Inflammatory macrophage treated with lipopolysaccharide for 4 hours (primary cell): ENCODE measurements at places on chromosomes 13 and 19.

GRCh38 chr19:13463296-13463695 lies 43.0 kb downstream of the CACNA1A start:
- DNase-seq = no peak

DNA sequence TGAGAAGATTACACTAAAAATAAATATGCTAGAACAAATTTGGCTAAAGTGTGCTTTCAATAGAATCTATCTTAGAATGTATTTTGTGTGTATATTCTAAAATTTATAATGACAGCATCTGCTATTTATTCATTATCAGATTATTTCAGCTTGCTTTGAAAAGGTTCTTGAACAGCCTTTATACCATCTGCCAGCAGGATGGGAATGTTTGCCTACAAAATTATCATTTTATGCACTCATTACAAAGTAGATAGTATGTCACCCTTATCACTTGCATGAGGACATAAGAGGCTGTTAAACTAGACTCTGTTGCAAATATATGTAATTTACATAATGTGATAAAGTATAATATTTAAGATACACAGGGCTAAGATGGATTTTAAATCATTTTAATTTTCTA lies 1286.9 kb upstream of the PCDH20 start:
- no peak for DNase-seq

DNA sequence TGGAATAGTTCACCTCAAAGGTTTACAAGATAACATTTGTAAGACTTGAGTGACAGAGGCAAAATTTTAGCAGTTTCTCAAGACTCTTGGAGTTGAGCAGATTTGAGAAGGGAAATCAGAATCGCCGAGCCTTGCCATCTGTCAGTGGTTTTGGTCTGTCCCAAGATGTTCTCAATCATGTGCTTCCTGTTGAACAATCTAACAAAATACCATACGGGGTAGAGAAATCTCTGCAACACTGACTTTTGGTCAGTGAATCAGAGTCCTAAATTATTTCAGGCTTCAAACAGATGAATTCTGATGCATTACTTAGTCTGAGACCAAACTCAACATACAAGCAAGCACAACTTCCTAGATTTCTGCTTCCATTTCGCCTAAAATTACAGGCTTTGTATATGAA lies 3.8 kb downstream of the KCTD12 start:
- DNase-seq = peak; percentile 95

GRCh38 chr19:45047188-45047797 lies 8.4 kb downstream of the CLASRP start:
- DNase-seq = peak; percentile 72

DNA sequence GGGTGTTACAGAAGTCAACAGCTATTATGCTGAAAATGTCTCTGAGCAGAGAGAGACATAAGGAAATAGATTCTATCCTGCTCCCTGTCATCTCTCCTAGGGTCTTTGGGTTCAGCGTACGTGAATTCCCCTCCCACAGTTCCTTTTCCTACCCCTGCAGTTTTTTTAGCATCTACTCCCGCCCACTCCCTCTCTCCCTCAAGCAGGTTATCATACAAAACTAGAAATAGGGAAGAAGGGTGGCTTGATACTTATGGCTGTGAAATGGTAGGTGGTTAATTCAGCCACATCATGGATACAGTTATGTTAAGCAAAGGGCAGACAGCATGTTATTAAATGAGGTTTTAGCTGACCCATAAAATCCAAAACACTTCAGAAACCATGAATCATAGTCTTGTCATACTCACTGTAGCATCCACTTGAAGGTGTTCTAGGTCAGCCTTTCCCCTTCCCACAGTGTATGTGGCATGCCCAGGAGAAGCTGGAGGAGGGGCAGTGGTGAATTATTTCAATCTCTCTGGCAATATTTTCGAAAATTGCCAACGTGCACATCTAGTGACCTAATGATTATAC lies 236.8 kb upstream of the SERP2 start:
- no peak for DNase-seq

GRCh38 chr13:112652512-112653070 lies 37.2 kb upstream of the ATP11A start:
- DNase-seq = no peak

GRCh38 chr13:77544758-77545338 lies 9.3 kb downstream of the SCEL start:
- peak; percentile 24 for DNase-seq

DNA sequence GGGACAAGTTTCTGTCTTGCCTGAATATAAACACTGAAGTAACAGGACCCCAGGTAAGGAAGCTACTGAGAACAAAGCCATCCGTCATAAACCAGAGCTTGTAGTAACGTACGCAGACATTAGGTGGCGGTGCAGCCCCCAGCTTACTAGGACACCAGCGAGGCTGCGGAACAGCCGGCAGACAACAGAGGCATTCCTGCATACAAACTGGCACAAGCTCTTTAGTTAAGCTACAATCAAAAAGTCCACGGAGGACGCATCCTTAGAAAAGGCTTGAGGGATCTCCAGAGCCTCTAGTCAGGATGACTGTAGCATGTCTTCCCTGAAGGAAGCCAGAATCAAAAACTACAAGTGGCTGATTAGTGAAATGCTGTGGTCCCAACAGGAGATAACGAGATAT lies 26.2 kb downstream of the ZNF160 start:
- peak; percentile 2 for DNase-seq

DNA sequence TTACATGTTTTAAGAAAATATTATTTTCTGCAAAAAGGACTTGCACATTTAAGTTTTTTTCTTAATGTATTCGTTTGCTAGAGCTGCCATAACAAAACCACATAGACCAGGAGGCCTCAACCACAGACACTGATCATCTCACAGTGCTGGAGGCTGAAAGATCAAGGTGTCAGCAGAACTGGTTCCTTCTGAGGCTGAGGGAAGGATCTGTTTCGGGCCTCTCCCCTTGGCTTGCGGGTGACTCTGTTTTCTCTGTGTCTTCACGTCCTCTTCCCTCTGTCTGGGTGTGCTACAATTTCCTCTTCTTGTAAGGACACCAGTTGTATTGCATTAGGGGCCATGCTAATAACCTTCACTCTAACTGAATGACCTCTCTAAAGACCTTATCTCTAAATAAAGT lies 364.2 kb downstream of the IRS2 start:
- peak; percentile 66 for DNase-seq

DNA sequence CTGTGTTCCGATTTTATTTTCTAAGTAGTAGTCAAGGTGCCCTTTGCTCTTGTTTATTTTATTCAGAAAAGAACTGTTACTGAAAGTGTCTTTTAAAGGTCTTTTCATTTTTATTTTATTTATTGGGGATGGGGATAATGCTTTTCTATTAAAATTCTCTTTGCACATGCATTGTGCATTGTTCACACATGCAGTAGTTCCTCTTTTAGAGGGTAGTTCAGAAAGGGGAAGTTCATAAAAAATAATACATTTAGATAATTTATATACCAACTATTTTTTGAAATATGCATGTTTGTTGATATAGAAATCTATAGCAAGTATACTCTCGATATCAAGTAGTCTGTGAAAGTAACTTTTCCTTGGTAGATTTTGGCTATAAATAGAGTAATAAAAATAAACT lies 3.5 kb downstream of the GPC5 start:
- DNase-seq = peak; percentile 11

DNA sequence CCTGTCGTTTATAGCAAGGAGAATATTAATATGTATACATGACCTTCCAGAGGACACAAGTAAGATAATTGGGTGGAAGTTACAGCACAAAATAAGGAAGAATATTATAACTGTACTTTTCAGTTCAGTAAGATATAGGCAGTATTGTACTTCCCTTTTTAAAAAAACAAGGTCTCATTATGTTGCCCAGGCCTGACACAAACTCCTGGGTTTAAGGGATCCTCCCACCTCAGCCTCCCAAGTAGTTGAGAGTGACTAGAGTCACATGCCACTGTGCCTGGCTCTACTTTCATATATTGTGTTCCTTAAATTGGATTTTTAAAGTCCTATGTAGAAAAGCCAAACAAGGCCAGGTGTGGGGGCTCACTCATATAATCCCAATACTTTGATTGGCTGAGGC lies 19.5 kb upstream of the MAB21L1 start:
- DNase-seq = peak; percentile 30

DNA sequence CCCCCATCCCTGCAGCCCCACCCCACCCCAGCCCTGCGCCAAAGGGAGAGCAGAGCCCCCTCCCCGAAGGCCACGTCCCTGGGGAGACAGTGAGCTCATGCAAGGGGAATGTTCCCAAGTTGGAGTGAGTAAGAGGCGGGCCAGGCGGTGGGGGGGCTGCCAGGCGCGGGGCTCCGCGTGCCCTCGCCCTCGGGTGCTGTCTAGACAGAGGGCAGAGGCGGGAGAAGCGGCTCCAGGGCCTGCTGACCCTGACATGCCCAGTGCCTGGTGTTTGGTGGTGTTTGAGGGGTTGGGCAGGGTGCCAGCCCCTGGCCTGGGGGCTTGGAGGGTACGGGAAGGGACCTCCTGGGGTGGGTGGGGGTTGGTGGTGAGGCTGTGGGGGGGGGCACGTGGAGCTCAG lies 1.0 kb downstream of the FSTL3 start:
- DNase-seq = no peak

GRCh38 chr13:49784886-49785570 lies 7.5 kb downstream of the KPNA3 start:
- DNase-seq = no peak

- no peak for DNase-seq
Measured at GRCh38 chr13:103000157-103000556, 66.1 kb downstream of the SLC10A2 start.

DNA sequence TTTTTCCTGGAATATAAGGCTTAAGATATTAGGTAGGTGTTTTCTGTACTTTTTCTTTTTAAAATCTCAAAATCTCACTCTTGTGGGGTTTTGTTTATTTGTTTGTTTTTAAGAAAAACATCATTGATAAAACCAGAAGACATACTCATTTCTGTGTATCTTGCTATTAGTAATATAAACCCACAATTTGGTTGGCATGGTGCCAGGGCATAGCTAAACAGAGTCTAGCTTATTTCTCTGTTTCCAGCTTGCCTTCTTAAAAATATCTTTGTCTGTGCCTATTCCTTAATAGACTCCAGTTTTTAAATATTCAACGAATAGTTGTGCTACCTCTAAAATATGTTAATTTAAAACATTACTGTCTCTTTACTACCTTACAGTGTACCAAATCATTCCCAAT lies 1121.9 kb upstream of the PCDH20 start:
- no peak for DNase-seq

DNA sequence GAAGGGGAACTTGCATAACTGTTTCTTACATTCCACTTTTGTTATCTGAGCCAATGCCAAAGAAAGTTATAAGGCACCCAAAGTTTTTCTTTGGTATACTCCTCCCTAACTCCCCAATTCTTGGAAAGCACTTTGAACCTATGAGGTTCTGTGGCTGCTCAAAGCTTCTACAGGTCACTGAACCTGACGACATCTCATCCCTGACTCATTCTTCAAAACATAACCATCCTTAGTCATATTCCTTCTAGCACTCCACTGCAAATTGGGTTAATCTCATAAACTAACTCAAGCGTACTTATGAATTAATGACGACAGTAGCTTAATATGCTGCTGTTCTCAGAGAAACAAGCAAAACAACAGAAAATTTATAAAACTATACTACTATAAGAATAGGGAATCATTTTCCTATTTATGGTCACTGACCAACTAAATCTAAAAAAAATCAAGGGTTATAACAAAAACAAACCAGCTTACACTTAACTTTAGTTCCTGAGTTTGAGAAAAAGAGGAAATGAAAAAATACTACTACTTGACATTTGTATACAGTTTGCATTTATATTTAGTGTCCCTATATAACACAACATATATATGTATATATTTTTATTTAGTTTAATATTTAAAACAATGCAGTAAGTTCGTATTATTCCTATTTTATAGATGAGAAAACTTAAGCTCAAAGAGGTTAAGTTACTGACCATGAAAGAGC lies 69.1 kb downstream of the CAB39L start:
- DNase-seq = peak; percentile 25

- DNase-seq = no peak
Measured at GRCh38 chr13:101640788-101641400, 188.4 kb downstream of the ITGBL1 start.

DNA sequence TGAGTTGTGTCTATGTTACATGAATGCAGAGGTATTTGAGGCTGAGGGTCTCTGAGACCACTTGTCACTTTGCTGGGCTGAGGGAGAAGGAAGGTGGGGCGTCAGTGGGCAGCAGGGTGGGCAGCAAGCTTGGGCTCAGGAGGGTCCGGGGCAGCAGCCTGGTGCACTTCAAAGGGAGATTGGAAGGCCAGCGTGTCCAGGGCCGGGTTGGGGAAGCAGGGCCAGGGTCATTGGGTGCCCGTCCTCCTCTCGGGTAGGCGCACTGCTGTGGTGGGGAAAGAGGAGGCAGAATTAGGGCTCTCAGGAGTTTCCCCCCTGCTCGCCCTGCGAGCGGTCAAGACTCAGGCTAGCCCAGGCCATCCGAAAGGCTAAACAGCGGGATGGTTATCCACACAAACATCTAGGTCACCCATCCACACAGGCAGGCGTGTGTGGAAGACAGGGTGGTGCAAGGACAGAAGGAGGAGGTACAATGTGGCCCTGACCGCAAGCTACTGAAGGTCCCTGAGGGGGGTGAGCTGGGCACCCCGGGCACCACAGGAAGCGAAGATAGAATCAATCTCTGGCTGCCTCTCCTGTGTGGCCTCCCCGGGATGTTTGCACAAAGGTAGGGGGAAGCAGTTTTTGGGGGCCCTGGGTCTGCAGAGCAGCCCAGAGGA lies 37.7 kb downstream of the MYO9B start:
- no peak for DNase-seq
